Stimulated activated CD8-positive, alpha-beta memory T cell treated with anti-CD3 and anti-CD28 coated beads, Interleukin-7, amount 100 ng/mL, for 24 hours (primary cell): ENCODE measurements at places on chromosomes 13 and 19.

- no peak for DNase-seq
Observed at GRCh38 chr13:48590141-48590901, 57.4 kb upstream of the RCBTB2 start.

DNA sequence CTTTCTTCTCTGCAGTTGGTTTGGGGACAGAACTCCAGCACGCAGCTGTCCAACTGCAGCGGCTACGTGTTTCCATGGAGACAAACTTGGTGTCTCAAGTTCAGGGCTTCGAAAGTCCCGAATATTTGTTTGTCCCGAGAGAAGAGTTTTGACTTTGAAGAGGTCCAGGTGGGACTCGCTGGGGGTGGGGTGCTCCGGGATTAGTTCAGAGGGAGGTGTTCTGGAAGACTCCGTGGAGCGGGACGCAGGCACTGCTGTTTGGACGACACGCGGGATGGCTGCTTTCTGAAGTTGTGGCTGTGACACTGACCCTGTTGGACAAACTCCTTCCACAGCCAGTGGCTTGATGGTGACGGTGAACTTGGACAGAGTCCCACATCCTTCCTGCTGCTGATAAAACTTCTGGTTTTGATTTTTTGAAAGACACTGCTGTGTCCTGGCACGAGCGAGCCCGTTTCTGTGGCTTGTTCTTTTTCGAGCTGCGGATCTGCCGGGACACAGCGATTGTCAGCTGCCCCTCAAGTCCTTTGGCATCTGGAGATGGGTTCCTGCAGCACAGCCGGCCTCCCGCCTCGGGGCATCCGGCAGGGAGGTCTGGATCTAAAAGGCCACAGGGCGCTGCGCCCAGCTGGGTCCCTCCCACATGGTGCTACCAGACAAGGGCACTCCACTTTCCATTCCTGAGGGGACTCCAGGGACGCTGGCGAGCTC, 15.9 kb upstream of the RANBP3 start:
- DNase-seq = no peak

DNA sequence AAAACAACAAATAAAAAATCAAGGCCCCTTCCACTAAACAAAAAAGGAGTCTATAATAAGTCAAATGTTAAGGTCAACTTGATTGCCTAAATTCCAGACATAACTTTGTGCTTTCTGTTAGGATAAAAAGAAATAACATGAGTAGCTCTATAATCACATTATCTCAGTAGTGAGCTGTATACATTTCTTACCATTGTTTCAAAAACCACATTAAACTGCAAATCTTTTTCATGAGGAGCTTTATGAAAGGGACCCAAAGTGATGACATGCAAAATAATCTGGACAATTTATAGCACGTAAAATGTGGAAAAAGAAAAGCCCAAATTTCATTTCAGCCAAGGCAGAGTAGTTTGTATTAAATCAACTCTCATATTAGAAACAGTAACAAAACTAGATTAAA, 269.2 kb downstream of the KLF12 start:
- DNase-seq = no peak

- DNase-seq = no peak
Observed at GRCh38 chr19:51702103-51702824, 9.1 kb downstream of the SPACA6 start.
